Activated CD4-positive, alpha-beta T cell treated with anti-CD3 and anti-CD28 coated beads for 36 hours (primary cell): ENCODE measurements at places on chromosomes 1 and 21. TPM values are rescaled to one million over a fixed set of nuclear protein-coding genes. Genes with fewer than 3 reads are reported as not detected.

DNA sequence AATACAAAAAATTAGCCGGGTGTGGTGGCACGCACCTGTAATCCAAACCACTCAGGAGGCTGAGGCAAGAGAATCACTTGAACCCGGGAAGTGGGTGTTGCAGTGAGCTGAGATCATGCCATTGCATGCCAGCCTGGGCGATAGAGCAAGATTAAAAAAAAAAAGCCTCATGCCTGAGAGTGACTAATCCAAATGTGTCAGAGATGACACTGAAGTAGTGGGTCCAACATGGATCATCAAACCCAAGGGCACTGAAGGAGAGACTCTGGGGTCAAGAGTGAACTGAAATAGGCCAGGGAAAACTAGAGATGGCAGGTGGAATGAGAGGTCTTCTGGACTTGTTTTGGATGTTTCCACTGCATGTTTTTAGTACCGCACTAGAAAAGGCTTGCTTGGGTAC, 10.2 kb upstream of the CACHD1 start:
- H3K27ac ChIP-seq: no peak overlapping the region
- H3K36me3 ChIP-seq: no peaks in the 10 kb centered on the region
- no peaks in the 10 kb centered on the region for H3K27me3 ChIP-seq
- H3K4me1 ChIP-seq: no peaks in the 10 kb centered on the region
- H3K4me3 ChIP-seq: no peak overlapping the region
- DNase-seq: no peak

DNA sequence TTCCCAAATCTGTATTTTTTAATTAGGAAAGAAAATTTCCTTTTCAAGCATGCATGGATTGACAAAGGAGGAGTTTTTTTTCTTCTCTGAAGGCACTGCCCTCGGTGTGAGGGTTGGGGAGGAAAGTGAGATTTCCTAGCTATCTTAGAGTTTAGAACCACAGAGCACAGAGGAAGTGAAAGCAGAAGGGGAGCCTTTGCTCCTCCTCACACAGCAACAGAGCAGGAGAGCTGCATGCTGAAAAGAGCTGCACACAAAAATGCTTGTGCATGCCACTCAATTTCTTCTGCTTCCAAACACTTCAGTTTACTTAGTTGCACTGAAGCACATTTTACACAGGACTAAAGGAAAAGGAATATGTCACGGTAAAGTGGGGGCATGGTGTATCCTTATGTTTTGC, 308.1 kb downstream of the GPATCH2 start:
- H3K27me3 ChIP-seq: no peaks in the 10 kb centered on the region
- H3K4me1 ChIP-seq: no peaks in the 10 kb centered on the region
- DNase-seq: no peak
- no peaks in the 10 kb centered on the region for H3K36me3 ChIP-seq
- H3K27ac ChIP-seq: no peak overlapping the region

GRCh38 chr1:103514920-103515503, 10.5 kb upstream of the RNPC3 start:
- H3K4me3 ChIP-seq: no peak overlapping the region
- no peaks in the 10 kb centered on the region for H3K27me3 ChIP-seq
- no peak overlapping the region for H3K27ac ChIP-seq
- H3K4me1 ChIP-seq: peaks cover 26% of the 10 kb centered on the region

- DNase-seq: no peak
- no peaks in the 10 kb centered on the region for H3K36me3 ChIP-seq
- H3K27ac ChIP-seq: no peak overlapping the region
- no peak overlapping the region for H3K4me3 ChIP-seq
- H3K4me1 ChIP-seq: no peaks in the 10 kb centered on the region
Measured at GRCh38 chr1:117162816-117163215, 41.3 kb upstream of the TRIM45 start.

DNA sequence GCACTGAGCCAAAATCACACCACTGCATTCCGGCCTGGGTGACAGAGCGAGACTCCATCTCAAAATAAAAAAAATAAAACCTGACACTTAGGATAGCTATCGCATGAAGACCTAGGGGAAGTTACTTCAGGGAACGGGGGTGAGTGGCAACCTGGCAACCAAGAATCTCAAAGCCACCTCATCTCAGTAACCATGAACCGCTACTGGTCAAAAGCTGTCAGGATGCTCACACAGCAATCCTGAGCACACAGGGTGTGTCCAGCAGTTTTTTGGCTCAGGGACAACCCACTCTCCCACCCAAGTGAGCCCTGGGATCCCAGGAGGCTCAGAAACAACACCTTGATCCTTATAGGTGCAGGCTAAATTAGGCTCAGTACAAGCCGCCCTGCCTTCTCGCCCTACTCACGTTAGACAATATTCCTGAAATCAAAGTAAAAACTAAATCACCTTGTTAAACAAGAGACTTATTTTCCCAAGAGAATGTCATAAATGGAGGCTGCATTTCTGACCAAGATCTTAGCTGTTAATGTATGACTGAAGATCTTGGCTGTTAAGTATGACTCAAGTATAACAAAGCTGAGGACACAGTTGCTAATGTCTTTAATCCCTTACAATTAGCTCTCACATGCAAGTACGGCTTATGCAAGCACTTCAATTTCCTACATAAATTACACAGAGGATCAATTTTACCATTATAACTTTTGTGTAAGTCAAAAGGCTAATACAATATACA, 48.3 kb upstream of the NADK start:
- H3K4me3 ChIP-seq: no peak overlapping the region
- H3K36me3 ChIP-seq: peaks cover 26% of the 10 kb centered on the region
- H3K27me3 ChIP-seq: no peaks in the 10 kb centered on the region
- H3K4me1 ChIP-seq: peaks cover 49% of the 10 kb centered on the region

DNA sequence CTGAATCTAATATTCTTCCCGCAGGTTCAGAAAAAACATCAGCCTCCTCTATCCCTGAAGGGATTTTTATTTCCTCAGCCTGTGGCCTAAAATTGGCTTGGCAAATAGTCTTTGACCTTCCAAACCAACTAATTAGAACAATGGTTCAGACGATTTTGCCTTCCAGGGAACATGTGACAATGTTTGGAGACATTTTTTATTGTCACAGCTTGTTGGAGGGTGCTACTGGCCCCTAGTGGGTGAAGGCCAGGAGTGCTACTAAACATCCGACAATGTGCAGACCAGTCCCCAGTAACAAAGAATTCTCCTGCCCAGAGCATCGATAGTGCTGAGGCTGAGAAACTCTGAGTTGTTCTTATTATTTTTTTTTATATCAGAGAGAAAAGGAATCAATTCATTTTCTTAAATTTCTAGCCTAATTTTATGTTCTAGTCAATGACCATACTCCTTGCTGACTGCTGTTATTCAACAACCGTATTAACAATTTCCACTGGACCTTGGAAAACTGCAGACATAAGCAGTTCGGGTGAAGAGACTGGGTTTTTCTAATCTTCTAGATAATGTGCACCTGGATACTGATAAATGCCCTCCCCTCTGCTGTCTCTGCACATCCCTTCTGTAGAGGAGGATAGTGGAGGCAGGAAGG, 280.7 kb downstream of the LMX1A start:
- no peak overlapping the region for H3K27ac ChIP-seq
- DNase-seq: peak; percentile 15
- peaks cover 4% of the 10 kb centered on the region for H3K27me3 ChIP-seq
- no peak overlapping the region for H3K4me3 ChIP-seq
- H3K4me1 ChIP-seq: no peaks in the 10 kb centered on the region

DNA sequence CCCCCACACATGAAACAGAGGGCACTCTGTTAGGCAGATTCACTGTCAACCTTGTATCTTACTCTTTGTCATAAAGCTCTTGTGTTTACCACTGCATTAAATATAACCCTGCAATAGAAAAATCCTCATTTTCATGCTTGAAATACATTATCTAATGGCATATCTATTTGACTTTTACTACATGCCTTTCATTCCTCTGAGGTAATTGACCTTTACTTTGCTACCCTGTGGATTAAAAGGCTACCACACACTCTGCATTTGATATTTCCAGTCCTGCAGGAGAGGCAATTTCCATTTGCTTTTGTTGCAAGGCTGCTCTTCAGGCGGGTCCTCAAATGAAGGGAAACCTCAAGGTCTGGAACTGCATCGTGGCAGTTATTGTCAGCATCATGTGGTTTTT, 238.0 kb downstream of the NTNG1 start:
- no peaks in the 10 kb centered on the region for H3K4me1 ChIP-seq
- no peak overlapping the region for H3K4me3 ChIP-seq
- no peaks in the 10 kb centered on the region for H3K36me3 ChIP-seq
- no peak for DNase-seq
- H3K27ac ChIP-seq: no peak overlapping the region

- H3K27me3 ChIP-seq: peaks cover 2% of the 10 kb centered on the region
- DNase-seq: no peak
- H3K4me3 ChIP-seq: no peak overlapping the region
- no peaks in the 10 kb centered on the region for H3K36me3 ChIP-seq
Measured at GRCh38 chr1:44038876-44039657, 7.8 kb upstream of the SLC6A9 start.

- peaks cover 18% of the 10 kb centered on the region for H3K27me3 ChIP-seq
- no peak overlapping the region for H3K4me3 ChIP-seq
- DNase-seq: no peak
- peaks cover 2% of the 10 kb centered on the region for H3K4me1 ChIP-seq
- H3K36me3 ChIP-seq: no peaks in the 10 kb centered on the region
Measured at GRCh38 chr1:151711951-151712350, 4.7 kb downstream of the CELF3 start.

GRCh38 chr1:1135339-1136136, 19.6 kb upstream of the C1orf159 start:
- H3K27ac ChIP-seq: no peak overlapping the region
- no peak for DNase-seq
- H3K4me3 ChIP-seq: no peak overlapping the region
- H3K4me1 ChIP-seq: peaks cover 6% of the 10 kb centered on the region
- H3K27me3 ChIP-seq: no peaks in the 10 kb centered on the region

- no peak overlapping the region for H3K4me3 ChIP-seq
- H3K27ac ChIP-seq: no peak overlapping the region
- no peaks in the 10 kb centered on the region for H3K36me3 ChIP-seq
Measured at GRCh38 chr1:24327891-24328290, 8.7 kb downstream of the GRHL3 start.

DNA sequence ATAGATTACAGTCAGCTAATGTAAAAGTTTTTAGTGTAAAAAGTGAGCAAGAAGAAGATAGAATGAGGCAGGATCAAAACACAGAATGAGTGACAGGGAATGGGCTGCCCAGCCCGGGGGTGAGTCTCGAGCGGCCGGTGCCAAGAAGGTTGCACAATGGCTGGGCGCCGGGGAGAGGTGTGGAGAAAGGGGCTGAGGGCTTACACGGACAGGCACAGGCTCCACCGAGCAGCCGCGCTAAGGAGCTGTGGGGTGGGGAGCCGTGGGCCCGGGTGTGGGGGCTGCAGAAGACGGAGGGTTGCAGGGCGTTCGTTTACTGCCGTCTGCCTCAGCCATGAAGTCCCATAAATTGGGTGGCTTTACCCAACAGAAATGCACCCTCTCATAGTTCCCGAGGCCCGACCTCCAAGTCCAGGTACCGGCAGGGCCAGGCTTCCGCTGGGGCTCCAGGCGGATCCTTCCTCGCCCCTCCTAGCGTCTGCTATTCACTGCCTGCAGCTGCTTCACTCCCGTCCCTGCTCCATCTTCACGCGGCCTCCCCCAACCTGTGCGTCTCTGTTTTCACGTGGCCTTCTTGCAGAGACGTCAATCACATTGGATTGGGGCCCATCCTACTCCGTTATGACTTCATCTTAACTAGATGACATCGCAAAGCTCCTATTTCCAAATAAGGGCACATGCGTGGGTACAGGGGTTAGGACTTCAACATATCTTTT, 277.2 kb downstream of the CAMTA1 start:
- H3K4me1 ChIP-seq: no peaks in the 10 kb centered on the region
- H3K27me3 ChIP-seq: peaks cover 7% of the 10 kb centered on the region
- H3K36me3 ChIP-seq: no peaks in the 10 kb centered on the region
- DNase-seq: no peak
- no peak overlapping the region for H3K4me3 ChIP-seq
- H3K27ac ChIP-seq: no peak overlapping the region

DNA sequence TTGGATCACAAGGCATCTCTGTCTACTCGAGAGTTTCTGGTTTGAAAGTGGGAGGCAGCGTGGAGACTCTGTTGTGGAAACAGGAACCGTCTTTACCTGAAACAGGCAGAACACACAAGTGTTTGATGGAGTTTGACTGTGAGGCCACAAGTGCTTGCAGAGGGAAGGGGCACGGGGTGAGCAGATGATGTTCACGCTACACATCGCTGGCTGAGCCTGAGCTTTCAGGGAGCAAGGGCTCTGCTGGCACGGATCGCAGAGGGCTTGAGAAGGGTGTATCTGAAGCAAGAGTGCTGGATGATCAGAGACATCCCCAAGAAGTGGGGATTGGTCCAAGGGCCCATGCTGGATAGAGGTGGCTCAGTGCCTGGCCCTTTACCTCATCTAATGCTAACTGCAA, 59.3 kb downstream of the IGSF21 start:
- no peaks in the 10 kb centered on the region for H3K4me1 ChIP-seq
- DNase-seq: no peak
- no peaks in the 10 kb centered on the region for H3K36me3 ChIP-seq
- peaks cover 10% of the 10 kb centered on the region for H3K27me3 ChIP-seq

DNA sequence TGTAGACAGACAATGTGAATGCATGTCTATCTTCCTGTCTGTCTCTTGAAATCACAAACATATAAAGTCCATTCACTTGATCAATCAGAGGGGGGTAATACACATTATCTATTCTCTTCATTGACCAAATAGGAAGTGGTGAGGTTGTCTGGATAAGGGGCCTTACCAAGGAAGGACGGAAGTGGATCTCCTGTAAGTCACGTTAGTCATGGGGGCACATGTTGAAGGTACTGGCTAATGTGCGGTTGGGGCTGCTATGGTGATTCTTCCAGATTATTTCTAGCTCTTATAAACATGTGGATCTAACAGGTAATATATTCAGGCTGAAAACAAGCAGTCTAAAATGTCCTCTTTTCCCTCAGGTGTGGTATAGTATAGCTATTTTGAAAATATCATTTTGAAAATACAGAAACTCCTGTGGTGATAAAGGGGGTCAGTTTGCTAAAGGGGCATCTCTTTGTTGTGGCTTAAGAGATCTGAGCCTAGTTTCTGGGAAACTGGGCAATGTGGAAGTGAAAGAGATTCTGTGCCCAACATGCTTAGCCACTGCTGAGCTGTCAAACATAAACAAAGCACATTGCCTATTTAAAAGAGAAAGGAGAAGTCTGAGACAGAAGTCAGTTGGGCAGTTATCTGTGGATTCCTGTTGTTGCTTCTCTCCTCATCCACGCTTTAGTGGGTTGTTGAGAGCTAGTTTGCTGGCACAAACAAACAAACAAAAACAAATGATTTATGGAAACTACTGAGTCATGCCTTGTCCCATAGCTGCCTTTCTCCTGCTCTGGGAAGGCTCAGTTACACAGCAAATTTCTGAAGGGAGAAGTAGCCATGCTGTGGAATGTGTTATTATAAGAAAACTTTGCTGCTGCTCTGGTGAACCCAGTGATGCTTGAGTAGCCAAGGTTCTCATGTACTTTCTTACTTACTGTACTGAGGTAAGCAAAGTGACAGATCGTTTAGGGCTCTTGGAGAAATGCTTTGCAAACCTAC, 166.9 kb downstream of the HLX start:
- no peak overlapping the region for H3K27ac ChIP-seq
- no peaks in the 10 kb centered on the region for H3K4me1 ChIP-seq
- H3K27me3 ChIP-seq: peaks cover 15% of the 10 kb centered on the region
- H3K36me3 ChIP-seq: no peaks in the 10 kb centered on the region
- no peak for DNase-seq

- no peak overlapping the region for H3K27ac ChIP-seq
- peaks cover 38% of the 10 kb centered on the region for H3K36me3 ChIP-seq
- no peaks in the 10 kb centered on the region for H3K27me3 ChIP-seq
- H3K4me1 ChIP-seq: peaks cover 2% of the 10 kb centered on the region
- no peak overlapping the region for H3K4me3 ChIP-seq
Measured at GRCh38 chr1:235739124-235739523, 89.5 kb upstream of the GNG4 start.

Gene FCRL6
- not detected for total RNA-seq

Gene MARK1
- total RNA-seq: not detected

Gene DCST1
- not detected for total RNA-seq

Gene TMEM61
- total RNA-seq: not detected
